ENCODE measurements at places on chromosomes 1 and 21.

DNA sequence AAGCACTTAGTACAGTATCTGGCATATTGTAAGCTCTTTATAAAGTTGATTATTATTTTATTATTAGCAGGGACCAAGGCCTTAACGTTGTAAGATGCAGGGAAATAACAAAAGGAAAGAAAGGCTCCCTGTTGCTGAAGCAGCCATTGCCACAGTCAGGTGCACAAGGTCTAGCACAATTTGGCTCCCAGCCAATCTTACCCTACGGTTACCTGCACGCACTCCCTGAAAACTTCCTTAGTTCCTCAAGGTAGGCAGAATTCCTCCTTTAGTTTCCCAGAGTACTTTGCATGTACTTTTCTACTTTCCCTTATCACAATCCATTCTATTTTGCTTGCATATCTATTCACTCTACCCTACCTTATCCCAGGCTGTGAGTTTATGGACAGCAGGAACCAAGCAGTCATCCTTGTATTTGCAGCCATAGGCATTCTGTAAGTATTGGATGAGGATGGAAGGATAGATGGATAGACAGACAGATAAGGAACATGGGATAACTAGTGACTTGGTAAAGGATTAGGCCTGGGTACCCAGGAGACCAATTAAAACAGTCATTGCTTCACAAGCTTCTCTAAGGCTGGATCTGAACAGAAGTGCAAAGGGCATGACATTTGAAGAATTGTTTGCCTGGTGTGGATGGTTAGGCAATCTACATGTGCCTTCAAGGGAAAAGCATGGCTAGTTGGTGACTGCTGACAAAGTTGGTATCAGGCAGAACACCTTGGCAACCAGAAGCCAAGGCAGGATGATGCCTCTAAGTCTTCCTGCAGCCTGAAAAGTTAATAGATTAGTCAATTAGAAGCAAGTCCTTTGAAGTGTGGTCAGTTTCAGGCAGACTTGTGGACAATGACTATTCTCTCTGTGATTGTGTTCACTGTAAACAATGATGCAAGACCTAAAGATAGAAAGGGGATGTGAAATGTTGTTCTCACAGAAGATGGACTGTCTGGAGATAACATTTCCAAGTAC is 20.8 kb upstream of the JAK1 start:
- no peak for DNase-seq

- DNase-seq: no peak
Measured at GRCh38 chr1:110292031-110292741, 47.0 kb upstream of the RBM15 start.

- DNase-seq: no peak
Measured at GRCh38 chr1:226951286-226952117, 11.4 kb downstream of the COQ8A start.

- peak; percentile 43 for DNase-seq
Measured at GRCh38 chr1:197808880-197809279, 33.6 kb upstream of the DENND1B start.

DNA sequence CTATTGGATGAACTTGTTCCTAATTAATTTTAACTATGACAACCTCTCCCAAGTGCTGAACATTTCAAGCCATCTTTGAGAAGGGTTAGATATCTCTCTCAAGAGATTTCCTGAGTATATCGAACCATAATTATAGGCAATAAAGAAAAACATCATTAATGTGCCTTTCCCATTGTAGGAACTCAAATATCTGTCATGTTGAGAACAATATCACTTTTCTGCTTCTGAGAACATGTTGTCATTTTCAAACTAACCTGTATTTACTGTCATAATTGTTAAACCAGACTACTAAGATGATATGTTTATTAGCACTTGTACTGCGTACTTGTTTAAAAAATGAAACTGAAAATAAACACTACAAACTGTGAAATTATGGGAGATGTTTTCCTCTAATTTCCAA is 4.3 kb downstream of the EPS15 start:
- no peak for DNase-seq

DNA sequence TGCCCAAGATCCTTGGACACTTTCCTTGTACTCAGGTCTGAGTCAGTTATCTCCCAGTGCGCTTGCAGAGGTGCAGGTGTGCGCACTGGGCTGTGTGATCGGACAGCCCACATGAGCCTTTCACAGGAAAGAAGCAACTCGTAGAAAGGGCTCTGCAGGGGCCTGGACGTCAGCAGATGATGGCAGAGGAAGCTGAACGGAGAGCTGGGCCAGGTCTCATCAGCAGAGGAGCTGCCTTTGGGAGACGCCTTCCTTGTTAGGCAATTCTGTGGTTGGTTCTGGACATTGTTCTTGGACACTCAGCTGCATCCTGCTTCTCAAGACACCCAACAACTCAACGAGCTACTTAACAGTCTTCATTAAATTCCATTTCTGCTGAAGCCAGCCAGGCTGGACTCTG is 7.5 kb upstream of the PROK1 start:
- no peak for DNase-seq

- no peak for DNase-seq
Measured at GRCh38 chr21:44288251-44289110, 2.8 kb downstream of the AIRE start.

- DNase-seq: no peak
Measured at GRCh38 chr1:45673956-45674355, 12.4 kb downstream of the GPBP1L1 start.

GRCh38 chr1:175803413-175803812 is 60.0 kb upstream of the TNR start:
- no peak for DNase-seq

GRCh38 chr1:103218821-103219220 is 110.5 kb upstream of the COL11A1 start:
- DNase-seq: no peak

GRCh38 chr21:15839601-15840000 is 109.8 kb downstream of the USP25 start:
- DNase-seq: no peak

DNA sequence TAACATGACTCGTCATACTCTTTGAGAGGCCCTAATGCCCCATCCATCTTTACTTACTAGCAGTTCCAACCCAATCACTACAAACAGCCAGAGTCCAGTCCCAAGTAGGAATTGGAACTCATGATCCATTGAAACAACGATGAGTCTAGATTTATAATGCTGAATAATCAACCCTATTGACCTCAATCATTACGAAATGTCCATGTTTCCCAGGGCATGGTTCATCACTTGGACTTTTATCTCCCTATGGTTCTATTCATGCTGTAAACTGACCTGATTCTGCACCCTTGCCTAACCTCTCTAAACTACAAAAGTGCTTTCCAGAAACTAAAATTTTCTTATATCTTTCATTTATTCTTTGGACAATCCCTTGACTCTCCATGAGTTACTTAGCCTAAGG is 840.0 kb upstream of the B3GALT2 start:
- no peak for DNase-seq

DNA sequence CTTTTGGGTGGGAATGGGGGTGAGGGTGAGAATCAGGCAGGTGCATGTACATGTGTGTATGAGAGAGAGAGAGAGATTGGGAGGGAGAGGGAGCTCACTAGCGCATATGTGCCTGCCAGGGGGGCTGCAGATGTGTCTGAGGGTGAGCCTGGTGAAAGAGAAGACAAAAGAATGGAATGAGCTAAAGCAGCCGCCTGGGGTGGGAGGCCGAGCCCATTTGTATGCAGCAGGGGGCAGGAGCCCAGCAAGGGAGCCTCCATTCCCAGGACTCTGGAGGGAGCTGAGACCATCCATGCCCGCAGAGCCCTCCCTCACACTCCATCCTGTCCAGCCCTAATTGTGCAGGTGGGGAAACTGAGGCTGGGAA is 95.0 kb downstream of the EPHB2 start:
- no peak for DNase-seq

DNA sequence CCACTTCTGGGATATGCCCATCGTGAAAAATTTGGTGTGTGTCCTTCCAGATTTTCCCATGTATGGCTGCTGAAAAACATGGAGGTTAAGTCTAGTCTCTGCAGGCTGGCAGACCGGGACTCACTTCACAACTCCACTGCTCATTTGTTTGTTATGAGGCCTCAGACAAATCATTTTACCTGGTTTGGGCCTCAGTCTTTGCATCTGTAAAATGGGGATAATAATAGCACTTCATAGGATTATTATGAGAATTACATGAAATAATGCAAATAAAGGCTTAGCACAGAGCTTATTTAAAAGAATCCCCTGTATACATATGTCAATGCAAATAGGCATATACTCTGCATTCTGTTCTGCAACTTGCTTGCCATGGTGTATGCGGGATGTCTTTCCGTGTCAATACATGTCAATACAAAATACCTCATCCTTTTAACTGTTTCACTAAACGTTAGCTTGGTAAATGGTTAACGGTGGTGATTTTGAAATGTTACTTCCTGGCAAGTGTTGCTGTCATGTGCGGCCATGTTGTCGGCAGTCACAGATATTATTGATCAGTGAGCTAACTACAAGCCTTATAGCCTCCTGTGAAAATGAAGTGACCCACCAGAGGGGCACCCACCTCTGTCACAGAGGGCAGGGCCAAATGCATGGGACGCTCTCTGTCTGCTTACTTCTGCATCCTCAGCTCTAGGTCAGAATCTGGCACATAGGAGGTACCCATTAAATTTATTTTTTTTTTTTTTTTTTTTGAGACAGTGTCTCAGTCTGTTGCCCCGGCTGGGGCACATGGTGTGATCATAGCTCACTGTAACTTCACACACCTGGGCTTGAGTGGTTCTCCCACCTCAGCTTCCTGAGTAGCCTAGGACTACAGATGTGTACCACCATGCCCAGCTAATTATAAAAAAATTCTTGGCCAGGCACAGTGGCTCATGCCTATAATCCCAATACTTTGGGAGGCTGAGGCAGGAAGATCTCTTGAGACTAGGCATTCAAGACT is 4.3 kb downstream of the LCK start:
- no peak for DNase-seq

DNA sequence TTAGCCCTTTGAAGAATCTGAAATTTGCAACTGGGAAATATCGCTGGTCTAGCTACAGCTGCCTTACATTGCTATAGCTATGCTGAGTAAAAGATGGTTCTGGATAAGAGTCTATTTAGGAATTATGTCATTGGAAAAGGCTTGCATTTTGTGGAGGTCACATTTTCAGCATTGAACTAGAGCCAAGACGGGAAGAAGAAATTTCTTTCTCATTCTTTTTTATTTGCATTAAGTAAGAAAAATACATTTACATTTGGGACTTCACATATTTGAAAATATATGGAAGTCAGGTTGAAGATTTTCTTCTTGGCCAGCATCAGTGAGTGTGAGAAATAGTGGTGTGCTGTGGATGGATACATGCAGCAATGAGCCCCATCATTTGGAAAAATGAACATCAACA is 291.6 kb downstream of the PTBP2 start:
- DNase-seq: no peak

- no peak for DNase-seq
Measured at GRCh38 chr21:14545906-14546480, at the start of gene SAMSN1. Gene SAMSN1 (minus strand): TSS chr21:14546315. CDS start chr21:14546261, 54 bp downstream.

DNA sequence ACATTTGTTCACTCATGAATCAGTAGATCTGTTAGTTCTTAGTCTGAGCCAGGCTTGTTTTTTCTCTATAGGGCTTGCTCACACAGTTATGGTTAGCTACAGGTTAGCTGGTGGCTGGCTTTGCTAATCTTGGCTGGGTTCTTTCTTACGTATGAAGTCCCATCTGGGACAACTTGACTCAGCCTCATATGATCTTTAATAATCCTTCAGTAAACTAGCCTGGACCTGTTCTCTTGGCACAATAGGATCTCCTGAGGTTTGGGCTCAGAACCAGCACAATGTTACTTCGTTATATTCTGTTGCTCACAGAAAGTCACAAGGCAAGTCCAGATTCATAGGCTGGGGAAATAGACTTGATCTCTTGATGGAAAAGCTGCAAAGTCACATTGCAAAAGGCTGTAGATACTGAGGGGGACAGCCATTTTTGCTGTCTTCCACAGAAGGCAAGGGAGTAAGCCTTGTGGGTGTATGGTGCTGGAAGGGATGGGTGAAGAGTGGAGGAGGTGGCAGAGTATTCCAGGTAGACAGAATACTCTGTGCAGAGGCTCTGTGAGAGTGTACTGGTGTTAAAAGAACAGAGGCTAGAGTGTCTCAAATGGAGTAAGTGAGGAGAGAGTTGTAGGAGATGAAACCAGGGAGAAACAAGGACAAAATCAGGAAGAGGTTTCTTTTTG is 24.4 kb downstream of the EFCAB7 start:
- no peak for DNase-seq

GRCh38 chr1:42981255-42981805 is 22.7 kb upstream of the SLC2A1 start:
- DNase-seq: no peak

DNA sequence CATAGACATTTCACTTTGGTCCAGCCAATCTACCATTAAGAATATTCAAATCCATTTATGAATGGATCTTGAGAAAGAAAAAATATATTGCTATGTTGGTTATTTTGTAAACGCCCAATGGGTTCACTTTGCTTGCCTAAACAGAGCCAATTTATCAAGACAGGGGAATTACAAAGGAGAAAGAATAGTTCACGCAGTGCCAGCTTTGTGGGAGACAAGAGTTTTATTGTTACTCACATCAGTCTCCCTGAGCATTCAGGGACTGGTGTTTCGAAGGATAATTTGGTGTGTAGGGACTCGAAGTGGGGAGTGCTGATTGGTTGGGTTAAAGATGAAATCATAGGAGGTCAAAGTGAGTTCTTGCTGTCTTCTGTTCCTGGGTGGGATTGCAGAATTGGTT is 135.3 kb downstream of the GABPA start:
- no peak for DNase-seq

GRCh38 chr1:47395433-47395832 is 20.7 kb upstream of the FOXE3 start:
- DNase-seq: no peak

DNA sequence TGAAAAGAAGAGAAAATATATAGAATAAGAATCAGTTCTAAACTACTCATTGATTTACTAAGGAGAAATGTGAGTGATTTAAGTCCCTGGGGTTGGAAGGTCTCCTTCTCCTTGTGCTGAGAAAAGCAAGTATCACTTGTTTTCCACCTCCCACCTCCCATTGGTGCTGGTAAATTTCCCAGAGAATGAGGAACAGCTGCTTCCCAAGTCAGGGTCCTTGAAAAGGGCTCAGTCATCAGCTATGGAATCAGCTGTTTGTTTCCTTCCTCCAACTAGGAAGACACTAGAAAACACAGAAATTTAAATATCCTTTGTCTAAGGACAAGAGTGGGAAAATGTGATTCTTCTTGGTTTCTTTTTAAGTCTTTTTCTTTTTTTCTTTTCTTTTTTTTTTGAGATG is 131.3 kb upstream of the C1orf21 start:
- DNase-seq: no peak

DNA sequence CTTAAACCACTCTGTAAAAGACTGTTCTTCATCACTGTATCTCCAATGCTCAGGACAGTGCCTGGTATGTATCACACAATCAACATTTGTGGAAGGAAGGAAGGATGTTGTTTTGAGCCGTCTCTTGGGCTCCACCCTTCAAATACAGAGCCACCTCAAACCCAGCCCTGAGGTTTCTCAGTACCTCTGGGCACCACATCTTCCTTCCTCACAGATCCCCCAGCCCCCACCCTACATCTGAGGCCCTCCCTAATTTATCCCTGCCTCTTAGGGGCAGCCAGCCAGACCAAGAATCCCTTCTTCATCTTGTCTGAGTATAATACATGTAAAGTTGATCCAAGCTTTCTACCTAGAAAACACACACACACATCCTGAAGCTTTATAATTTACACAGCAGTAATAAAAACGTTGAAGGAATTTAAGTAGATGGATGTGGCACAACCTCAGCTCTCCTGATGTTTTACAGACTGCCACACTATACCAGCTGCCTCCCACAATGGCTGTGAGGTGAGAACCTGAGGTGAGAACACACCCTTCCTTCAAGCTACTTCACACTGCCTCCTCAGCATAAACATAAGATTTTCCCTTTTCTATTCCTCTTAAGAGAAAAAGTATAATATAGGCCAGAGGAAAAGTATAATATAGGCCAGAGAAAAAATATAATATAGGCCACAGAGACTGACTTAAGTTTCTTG is 48.5 kb downstream of the CDC7 start:
- DNase-seq: no peak
